ENCODE measurements at places on chromosomes 2 and 18.

DNA sequence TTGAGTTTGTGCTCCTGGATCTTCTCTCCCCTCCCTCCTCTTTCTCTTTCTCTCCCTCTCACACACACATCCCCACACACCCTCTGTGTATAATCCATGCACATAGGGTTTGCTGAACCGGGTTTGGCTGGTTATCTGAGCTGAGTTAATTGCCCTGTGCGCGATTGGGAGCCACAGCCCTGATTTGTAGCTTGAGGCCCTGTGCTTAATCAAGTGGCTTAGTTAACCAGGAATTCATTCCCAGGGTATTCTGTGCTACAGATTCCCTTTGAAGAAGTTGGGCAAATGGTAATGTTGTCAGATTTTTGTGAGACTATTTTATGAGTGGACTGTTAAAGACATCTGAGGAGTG lies 6.2 kb downstream of the PARD3B start:
- no peak for DNase-seq

- DNase-seq, result no peak
Measured at GRCh38 chr2:152566728-152567069, 150.6 kb downstream of the PRPF40A start.

- DNase-seq, result no peak
Measured at GRCh38 chr2:161077367-161078210, 82.6 kb upstream of the TANK start.

GRCh38 chr2:31580321-31581117 lies at the start of gene SRD5A2:
TSS of gene SRD5A2 (minus strand) at chr2:31580938. CDS start at chr2:31580900, 38 bp downstream.
- DNase-seq, result no peak

GRCh38 chr2:3527886-3528785 lies 8.8 kb upstream of the ADI1 start:
- no peak for DNase-seq

GRCh38 chr2:239129147-239129920 lies 271.5 kb downstream of the HDAC4 start:
- DNase-seq, result no peak

DNA sequence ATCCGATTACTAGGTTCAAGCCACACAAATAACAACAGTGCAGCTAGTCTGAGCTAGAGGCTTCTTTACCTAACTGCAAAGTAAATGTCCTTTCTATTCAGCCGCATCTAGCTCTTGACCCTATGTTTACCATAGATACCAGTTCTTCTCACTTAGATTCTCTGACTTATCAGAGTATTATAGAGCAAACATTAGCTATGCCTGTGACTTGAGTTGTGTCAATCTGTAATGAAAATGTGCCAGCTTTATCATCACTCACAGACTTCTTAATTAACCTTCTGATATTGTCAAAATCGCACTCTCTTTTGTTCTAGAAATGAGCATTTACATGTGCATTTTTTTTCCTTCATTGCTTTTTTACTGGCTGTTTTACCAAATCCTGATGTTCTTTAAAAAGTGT lies 79.9 kb downstream of the BCL11A start:
- no peak for DNase-seq

DNA sequence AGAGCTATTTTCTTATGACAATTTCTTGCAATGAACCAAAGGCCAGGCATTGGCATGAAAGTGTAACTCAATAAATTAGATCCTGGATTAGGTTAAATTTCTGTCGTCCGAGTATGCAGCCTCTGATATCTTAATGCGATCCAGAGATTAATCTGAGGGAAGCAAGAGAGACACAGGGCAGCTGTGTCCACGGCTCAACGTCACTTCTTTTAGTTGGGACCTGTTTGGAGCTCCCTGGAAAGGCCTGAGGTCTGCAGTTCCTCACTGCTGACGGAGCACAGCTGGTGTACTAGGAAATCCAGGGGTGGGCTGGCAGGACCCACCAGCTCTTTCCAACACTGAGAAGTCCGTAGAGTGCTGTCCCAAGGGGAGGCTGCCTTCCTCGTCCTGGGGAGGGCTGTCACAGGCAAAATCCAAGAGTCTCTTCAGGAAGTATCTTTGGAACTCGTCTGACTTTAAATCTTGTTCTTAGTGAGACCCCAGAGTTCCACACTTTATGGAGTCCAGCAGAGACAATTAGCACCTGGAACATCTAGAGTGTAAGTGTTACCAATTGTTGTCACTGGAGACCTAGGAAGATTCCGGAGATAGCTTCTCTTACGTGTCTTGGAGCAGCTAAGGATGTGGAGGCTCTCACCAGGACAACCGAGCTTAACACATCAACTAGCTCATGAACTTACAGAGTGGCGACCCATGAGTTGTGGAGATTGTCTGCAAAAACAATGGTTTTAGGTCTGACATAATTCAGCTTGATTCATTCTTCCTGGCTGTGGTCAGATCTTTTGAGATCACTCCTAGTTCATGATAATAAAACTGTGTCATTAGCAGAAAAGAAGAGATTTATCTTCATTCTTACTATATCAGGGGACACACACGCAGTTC lies 173.7 kb downstream of the ACKR3 start:
- DNase-seq, result no peak

GRCh38 chr2:20523073-20523798 lies 76.4 kb downstream of the RHOB start:
- no peak for DNase-seq

DNA sequence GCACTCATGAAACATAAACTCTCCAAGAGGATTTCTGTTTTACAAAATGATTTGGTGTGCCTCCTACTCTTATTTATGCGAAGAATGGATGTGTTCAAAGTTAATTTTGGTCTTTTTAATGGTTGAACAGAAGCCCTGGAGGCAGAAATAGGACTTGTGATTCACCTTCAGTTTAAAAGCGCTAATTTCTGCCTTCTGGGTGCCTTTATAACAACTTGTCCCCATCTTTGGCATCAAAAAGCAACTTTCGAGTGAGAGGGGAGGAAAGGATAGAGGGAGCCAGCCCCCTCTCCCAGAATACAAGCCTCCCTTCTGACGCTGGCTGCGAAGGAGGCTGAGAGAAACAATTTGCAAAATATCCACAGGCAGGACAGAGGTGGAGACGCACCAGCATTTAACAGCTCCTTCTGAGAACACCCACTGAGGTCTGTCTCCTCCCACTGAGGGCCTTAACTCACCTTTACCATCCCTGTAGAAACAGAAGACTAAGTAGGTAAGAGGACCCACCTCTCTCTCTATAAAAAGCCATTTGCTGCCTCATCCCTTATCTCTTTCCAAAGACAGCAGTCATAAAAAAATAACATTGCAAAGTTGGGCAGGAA lies 24.3 kb upstream of the BCL11A start:
- DNase-seq, result no peak

DNA sequence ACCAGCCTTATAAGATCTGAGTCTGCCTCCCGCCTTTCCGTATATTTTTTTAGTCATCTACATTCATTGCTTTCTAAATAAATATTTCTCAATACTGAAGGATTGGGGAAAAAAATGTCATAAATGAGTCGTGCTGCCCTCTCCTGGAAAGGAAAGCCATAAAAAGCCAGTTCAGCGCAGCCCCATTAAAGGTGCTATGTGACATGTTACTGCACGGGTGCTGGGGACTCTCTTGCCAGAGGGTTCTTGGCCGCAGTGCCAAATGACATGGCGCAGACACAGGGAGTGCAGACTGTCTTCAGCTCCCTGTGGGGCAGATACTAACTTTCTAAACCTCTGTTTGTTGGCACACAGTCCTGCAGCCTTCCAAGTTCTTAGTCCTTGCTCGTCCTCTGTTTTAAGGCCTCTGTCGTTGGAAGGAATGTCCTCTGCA lies 53.7 kb upstream of the MAP3K20 start:
- DNase-seq, result peak; percentile 50

DNA sequence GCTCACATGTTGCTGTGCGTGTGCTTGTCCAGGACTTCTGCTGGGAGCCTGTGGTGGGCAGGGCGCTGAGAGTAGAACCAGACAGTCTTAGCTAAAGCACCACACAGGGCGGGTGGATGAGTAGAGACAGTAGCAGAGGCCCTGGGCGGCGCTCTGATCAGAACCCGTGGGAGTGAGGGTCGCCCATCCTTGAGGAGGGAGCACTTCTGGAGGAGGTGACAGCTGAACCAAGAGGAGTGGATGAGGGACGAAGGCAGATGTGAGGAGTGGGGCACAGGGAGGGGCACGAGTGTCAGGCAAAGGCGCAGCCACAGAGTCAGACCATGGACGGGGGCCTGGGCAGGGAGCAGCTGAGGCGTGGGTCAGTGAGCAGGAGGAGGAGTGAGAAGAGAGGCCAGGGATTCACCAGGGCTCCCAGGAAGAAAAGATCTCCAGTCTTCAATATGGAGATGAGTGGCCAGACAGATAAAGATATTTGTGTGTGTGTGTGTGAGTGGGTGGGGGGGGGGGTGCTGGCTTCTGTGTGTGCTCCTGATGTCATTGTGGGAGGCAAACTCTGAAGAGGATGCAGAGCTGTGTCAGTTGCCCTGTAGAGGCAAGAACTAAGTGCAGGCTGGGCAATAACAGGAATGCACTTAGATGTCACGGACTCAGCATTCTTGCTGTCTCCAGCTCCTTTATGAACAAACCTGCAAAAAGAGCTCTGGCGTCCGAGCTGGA lies 79.6 kb downstream of the TPO start:
- no peak for DNase-seq

GRCh38 chr2:12094134-12094533 lies 347.7 kb downstream of the LPIN1 start:
- DNase-seq, result no peak

GRCh38 chr2:218371983-218372350 lies 10.1 kb upstream of the SLC11A1 start:
- DNase-seq, result no peak

DNA sequence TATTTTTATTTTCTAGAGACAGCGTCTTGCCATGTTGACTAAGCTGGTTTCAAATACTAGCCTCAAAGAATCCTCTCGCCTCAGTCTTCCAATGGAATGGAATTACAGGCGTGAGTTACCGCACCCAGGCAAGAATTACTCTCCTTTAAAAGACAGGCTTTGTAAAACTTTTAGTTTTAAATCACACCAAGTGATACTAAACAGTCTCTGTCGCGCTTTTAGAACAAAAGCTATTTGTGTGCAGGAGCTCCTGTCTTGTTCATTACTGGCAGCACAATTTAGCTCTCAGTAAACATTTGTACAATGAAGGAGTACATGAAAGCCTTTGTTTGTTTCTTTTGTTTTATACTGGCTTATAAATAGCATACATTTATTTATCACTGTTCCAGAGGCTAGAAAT lies 1719.2 kb upstream of the PIK3C3 start:
- no peak for DNase-seq

DNA sequence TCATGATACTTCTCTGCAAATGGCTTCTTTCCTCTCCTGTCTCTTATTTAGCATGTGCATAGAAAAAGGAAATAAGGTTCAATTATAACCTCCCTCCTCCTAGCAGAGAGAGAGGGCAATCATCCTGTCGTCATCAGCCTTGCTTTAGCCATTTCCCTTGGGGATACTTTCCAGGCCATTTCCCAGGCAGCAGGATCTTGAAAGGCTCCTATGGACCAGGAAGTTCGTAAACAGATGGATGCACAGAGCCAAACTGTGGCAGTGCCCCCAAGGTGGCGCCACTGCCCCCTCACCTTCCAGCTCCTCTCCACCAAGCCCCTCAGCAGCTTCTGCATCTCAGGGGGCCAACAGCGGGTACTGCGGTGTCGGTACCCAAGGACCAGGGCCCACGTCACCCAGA lies 157.4 kb downstream of the DTNA start:
- DNase-seq, result peak; percentile 42

DNA sequence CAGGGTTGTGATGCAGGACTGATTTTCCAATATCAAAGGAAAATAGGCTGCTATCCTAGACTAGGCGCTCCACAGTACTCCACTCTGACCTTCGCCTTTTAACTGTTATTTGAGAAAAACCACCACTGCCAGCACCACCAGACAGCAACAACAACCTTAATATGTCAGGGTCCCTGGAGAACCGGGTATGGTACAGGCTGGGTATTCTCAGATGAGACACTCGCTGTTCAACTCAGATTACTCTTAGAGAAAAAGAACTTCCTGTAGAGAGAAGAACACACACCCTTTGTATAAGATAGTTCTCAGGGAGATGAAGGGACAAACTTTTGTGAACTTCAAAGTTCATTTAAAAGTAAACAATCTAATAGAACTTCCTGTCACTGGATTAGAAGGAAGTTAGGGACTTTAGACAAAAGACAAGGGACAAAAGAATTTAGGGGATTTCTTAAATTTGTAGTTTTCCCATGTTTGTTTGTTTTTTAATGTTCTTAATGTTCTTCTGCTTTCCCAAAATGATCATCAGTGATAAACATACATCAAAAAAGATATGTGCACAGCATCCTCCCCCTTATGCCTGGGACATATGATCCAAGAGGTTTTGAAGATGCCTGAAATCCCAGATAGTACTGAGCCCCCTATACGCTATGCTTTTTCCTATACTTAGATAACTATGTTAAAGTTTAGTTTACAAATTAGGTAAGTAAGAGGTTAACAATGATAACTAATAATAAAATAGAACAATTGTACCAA lies 41.3 kb upstream of the PPP1R1C start:
- peak; percentile 83 for DNase-seq

DNA sequence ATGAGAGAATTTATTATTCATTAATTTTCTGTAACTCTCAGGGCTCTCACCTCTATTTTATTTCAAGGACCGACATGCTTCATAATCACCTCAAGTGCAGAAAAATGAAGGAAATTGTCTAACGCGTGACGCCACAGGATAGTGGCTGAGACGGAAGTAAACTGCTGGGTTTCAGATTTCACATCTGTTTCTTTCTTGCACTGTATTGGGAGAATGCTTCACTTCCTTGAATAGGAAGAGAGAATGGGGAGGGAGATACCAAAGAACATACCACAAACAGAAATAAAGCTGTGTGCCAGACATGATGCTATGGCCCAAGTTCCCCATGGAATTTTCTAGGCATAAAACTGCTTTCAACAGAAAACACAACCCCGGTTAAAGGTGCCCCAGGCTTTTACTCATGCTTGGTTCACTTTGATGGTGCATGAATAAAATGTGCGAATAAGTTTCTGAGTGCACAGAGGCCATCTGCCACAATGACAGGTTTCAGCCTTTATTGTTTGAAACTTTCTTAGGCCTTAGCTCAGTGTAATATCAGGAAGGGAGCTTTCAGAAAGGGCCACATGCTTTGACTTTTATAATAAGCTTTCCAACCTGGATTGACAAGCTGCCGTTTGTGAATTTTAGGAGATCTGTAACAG lies 1116.4 kb downstream of the SOCS6 start:
- no peak for DNase-seq

DNA sequence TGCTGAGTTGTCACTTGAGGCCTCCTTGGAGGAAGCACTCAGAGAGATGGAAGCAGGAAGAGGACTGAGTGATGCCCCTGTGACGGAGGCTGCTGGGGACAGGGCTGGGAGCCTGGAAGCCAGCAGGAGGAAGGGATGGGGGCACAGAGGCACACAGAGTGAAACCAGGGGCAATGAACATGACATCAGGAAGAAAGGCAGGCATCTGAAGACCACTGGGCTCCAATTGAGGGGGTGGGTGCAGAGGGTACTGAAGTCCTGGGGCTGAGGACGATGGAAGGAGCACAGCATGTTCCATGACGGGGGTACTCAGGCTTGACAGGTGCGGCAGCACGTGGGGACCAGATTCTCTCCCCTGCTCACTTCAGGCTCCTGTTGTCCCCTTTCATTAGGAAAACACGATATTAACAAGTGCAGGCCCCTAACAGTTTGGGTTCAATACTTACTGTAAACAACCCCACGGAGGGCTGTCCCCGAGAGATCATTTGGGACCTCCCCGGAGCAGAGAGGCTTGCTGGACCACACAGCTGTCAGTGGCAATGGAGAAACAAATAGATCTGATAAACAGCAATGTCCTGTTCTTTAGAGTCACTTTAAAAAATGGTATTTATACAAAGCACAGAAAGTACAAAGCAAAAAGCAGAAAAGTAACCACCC lies 8.7 kb downstream of the INPP5D start:
- no peak for DNase-seq

- DNase-seq, result no peak
Measured at GRCh38 chr18:54303408-54303807, 34.1 kb downstream of the POLI start.

Data from SK-MEL-5 (cell line).